ENCODE measurements at places on chromosomes 1 and 21. TPM values are rescaled to one million over a fixed set of nuclear protein-coding genes. Genes with fewer than 3 reads are reported as not detected.

DNA sequence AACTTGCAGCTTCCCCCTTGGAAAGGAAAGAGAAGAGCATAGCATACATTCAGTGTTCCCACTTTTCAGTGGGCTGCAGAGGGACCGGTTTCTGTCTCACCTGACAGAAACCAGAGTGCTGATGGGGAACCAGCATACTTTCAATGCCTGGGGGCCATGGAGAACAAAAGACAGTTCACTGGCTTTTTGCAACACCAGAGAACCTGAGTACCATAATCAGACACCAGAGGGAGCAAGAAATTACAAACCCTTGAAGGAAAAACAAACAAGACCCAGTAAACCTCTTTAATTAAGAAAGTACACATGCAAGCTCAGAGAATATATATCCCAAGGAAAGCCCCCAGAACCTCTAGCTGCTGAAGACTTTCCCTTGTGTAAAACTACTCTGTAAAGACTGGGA is 51.1 kb downstream of the CSMD2 start:
- DNase-seq, result peak; percentile 7
- no peaks in the 10 kb centered on the region for H3K27me3 ChIP-seq
- no peaks in the 10 kb centered on the region for H3K36me3 ChIP-seq
- no peak overlapping the region for H3K27ac ChIP-seq
- no peak overlapping the region for H3K4me3 ChIP-seq

The NASP gene
- 23.5 TPM for total RNA-seq

DNA sequence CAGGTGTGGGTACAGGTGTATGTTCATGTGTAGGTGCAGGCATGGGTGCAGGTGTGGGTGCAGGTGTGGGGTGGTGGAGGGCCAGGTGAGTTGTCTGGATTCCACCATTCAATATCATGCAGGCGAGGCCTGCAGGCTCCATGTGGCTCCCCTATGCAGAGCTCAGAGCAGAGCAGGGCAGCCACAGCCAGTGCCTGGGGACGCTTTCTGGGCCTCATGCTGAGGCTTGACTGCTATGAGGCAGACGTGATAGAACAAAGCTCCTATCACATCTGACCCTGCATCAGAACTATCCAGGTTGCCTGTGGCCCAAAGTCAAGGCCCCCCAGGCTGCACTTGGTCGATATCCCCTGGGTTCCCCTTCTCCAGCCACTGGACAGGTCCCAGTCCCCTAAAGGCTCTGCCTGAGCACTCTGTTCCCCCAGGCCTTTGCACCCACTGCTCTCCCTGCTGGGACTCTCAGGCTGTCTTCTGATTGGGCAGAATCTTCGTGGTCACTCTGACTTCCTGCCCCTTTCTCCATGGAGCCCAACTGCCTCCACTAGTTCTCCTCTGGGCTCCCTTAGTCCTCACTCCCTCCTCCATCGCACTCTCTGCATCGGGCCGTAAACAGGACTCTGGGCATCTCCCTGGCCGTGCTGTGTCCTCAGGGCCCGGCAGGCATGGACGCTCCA is 78.6 kb upstream of the ACTL8 start:
- H3K4me3 ChIP-seq, result no peak overlapping the region
- DNase-seq, result no peak
- peaks cover 44% of the 10 kb centered on the region for H3K36me3 ChIP-seq
- peaks cover 29% of the 10 kb centered on the region for H3K4me1 ChIP-seq
- no peak overlapping the region for H3K27ac ChIP-seq

The HTR1D gene
- not detected for total RNA-seq

DNA sequence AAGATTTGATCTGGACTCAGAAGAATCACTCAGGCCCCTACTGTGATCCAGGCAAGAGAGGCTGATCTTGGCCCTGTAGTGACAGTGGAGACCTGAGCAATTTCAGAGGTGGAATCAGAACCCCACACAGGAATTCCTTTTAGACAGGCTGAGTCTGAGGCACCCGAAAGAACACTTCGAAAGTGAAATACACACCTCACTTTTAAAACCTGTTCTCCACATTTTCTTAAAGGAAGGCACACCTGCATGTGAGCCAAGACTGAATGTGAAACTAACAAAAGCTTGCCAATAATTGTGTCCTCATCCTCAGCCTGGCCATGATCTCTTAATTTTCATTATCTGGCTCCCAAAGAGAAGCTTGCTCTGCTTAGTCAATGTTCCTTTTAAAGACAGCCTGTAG is 32.2 kb downstream of the SIPA1L2 start:
- no peaks in the 10 kb centered on the region for H3K36me3 ChIP-seq
- no peak overlapping the region for H3K4me3 ChIP-seq
- H3K27me3 ChIP-seq, result no peaks in the 10 kb centered on the region
- no peak overlapping the region for H3K27ac ChIP-seq
- no peak for DNase-seq

The NHLH1 gene
- not detected for total RNA-seq

DNA sequence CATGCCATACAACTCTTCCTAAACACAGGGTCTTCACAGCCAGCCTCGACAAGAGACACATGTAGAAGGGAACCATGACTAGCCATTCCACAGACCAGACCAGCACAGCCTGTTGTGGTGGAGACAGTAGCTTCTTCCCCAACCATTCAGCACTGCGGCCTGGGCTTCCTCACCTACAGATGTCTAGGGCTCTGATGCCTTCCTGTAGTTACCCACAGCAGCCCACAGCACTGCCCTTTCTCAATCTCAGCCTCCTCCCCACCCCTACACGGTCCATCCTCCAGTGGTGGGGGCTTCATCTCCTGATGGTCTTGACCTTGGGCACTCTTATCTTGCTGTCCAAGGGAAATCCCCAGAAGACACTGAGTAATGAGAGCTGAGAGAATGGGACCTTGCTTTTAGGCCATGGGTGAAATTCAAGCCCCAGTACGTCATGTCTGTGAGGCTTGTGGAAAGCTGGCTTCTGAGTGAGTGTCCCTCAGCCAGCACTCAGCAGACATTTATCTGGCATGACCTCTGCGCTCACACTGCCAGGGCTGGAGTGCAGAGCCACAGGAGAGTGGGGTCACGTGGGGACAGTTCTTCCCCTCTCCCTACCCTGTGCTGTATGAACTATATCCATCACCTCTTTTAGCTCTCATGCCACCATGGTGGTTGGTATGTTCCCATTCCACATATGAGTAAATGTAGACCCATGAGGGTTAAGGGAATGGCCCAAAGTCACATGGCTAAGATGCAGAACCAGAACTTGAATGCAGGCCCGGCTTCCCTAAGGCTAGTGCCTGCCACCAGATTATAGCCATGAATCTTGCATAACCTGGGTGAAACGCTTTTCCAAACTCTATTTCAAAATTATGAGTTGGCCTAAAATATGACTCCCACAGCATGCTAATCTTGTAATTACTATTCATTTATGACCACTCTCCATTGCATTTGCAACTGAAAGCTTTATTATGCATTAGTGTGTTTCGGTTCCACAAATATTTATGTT is 104.7 kb downstream of the HIVEP3 start:
- no peaks in the 10 kb centered on the region for H3K36me3 ChIP-seq
- H3K27ac ChIP-seq, result no peak overlapping the region
- H3K4me3 ChIP-seq, result no peak overlapping the region
- no peaks in the 10 kb centered on the region for H3K27me3 ChIP-seq

DNA sequence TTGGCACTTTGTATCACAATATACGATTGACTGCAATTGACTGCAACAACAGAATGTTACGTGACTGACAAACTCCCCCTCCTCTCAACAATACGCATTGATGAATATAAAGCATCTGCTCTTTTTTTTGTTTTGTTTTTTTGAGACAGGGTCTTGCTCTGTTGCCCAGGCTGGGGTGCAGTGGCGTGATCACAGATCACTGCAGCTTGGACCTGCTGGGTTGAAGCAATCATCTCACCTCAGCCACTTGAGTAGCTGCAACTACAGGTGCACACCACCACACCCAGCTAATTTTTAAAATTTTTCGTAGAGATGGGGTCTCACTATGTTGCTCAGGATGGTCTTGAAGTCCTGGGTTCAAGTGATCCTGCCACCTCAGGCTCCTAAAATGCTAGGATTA is 21.3 kb upstream of the CEP85 start:
- no peak for DNase-seq
- H3K27me3 ChIP-seq, result no peaks in the 10 kb centered on the region
- no peak overlapping the region for H3K4me3 ChIP-seq
- H3K27ac ChIP-seq, result no peak overlapping the region

GRCh38 chr1:212074856-212075255 is 39.3 kb downstream of the DTL start:
- DNase-seq, result no peak
- H3K4me1 ChIP-seq, result peaks cover 11% of the 10 kb centered on the region
- H3K36me3 ChIP-seq, result no peaks in the 10 kb centered on the region
- no peak overlapping the region for H3K27ac ChIP-seq

GRCh38 chr1:171610385-171610784 is 11.7 kb upstream of the MYOCOS start:
- H3K4me3 ChIP-seq, result no peak overlapping the region
- H3K27ac ChIP-seq, result no peak overlapping the region
- no peaks in the 10 kb centered on the region for H3K36me3 ChIP-seq
- H3K4me1 ChIP-seq, result no peaks in the 10 kb centered on the region

DNA sequence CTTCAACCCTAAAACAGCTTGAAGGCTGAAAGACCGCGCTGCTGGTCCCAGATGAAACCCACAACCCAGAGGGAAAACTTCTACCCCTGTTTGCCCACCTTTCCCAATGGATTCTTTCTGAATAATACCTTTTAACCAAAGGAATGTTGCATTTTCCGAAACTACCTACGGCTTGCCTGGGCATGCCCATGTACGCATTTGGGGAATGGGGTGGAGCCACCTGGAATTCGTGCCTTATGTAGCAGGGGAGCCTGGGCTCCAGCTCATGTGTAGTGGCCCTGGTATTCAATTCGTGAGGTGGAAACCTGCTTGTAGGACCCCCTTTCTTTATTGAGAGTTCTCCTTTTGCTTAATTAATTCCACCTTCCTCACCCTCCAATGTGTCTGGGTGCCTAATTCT is 256.6 kb upstream of the RGS18 start:
- H3K36me3 ChIP-seq, result no peaks in the 10 kb centered on the region
- no peak for DNase-seq
- H3K4me1 ChIP-seq, result no peaks in the 10 kb centered on the region
- H3K27me3 ChIP-seq, result no peaks in the 10 kb centered on the region
- H3K27ac ChIP-seq, result no peak overlapping the region
- no peak overlapping the region for H3K4me3 ChIP-seq

DNA sequence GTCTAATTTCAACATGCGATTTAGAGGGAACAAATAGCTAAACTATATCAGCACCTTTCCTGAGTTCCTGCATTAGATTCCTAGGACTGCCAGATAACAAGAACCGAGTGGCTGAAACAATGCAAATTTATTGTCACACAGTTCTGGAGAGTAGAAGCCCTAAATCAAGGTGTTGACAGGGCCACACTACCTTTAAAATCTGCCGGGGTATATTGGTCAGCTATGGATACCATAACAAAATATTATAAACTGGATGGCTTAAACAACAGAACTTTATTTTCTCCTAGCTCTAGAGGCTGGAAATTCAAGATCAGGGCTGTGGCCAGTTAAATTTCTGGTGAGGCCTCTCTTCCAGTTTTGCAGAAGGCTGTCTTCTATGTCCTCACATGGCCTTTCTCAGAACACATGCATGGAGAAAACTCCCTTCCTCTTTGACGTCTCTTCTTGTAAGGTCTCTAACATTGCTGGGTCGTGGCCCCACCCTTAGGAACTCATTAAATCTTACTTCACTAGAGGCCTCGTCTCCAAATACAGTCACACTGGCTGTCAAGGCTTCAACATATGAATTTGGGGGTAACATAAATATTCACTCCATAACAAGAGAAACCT is 144.3 kb downstream of the FCRL5 start:
- H3K36me3 ChIP-seq, result no peaks in the 10 kb centered on the region
- no peak for DNase-seq
- H3K4me1 ChIP-seq, result peaks cover 4% of the 10 kb centered on the region
- H3K27ac ChIP-seq, result no peak overlapping the region

The FTCD gene
- 1.3 TPM for total RNA-seq

DNA sequence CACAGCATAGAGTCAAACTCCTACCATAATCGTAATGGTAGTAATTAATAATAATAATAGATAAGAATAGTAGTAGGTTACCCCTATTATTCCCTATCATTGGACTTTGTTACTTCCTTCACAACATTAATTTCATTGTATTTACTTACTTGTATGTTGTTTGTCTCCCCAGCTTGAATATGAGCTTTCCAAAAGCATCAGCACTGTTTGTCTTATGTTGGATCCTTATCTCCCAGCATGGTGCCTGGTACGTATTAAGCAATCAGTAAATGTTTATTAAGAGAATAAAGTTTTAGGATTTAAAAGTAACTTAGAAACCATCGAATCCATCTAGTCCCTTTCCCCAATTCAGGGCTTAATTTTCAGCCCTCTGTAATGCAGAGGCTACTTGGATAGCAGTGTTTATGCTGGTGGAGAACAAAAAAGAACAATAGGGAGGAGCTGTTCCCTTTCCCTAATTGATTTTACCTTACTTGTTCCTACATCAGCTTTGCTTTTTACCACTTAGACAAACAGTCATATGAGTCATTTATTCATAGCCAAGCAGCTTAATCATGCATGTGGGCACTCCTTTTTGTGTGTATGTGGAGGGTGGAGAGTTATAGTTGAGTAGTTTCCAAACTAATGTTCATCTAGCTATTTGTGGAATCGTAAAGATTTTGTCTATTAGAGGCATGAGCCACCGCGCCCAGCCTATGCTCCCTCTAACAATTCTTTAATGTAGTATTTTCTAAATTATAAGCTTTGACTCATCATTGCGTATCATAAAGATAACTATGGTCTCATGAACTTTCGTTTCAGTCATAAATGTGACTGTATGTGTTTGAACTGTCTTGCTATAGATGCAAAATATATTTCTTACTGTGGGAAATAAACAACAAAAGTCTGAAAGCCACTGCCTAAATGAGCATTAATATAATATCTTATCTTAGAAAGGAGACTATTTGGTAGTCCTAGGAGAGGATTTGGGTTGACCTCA is 20.9 kb upstream of the DR1 start:
- peak overlapping the region; percentile 57 for H3K27ac ChIP-seq
- no peaks in the 10 kb centered on the region for H3K4me1 ChIP-seq
- no peaks in the 10 kb centered on the region for H3K27me3 ChIP-seq
- no peak overlapping the region for H3K4me3 ChIP-seq
- H3K36me3 ChIP-seq, result no peaks in the 10 kb centered on the region

The DMRTA2 gene
- 0.18 TPM for total RNA-seq

The SLC1A7 gene
- 0.45 TPM for total RNA-seq

GRCh38 chr1:231279081-231279480 is 38.1 kb downstream of the GNPAT start:
- peaks cover 48% of the 10 kb centered on the region for H3K36me3 ChIP-seq
- DNase-seq, result no peak
- no peak overlapping the region for H3K4me3 ChIP-seq
- H3K4me1 ChIP-seq, result peaks cover 6% of the 10 kb centered on the region
- H3K27me3 ChIP-seq, result no peaks in the 10 kb centered on the region
- no peak overlapping the region for H3K27ac ChIP-seq

The FMO2 gene
- total RNA-seq, result 47.3 TPM

- peaks cover under 1% of the 10 kb centered on the region for H3K4me1 ChIP-seq
- DNase-seq, result no peak
- H3K27ac ChIP-seq, result no peak overlapping the region
- no peaks in the 10 kb centered on the region for H3K36me3 ChIP-seq
- no peak overlapping the region for H3K4me3 ChIP-seq
Measured at GRCh38 chr1:208002672-208003071, 91.7 kb upstream of the CD34 start.

The TRABD2B gene
- 1.2 TPM for total RNA-seq

Measured in stomach (tissue), 19 donors.